CMK (cell line): ENCODE measurements at places on chromosomes 12 and 14.

- DNase-seq = no peak
Observed at GRCh38 chr12:2068653-2069052, 15.9 kb downstream of the CACNA1C start.

DNA sequence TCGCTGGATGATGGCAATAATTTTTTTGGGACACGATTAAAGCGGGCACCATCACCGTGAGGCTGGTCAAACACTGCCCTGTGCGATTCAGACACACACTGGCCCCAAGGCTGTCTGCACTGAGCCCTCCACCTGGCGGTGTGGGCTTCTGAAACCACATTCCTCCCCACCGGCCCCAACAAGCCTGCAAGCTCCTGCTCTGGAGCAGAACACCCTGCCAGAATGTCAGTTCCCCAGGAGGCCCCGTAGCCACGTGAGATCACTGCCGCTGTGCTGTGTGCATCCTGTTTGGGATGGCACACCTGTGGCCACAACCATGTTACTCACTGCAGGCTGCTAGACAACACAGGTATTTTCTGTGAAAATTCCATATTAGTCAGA is 7.9 kb downstream of the GSC start:
- DNase-seq = no peak

DNA sequence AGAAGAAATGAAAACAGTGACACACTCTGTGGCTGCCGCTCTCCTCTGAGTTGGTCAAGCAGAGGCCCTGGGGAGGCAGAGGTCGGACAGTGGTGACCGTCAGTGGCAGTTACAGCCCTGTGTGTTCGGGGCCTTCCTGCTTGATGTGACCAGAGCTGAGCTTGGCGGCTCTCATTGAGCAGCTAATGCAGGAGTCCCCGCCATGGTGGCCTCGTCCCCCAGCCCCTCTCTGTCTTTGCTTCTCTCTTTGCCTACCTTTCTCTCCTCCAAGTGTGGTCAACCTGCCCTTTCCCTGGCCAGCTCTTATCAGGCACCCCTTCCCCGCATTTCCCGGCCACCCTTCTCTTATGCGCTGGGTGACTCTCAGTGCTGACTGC is 362.8 kb downstream of the CACNA1C start:
- DNase-seq = no peak

GRCh38 chr12:113880988-113881962 is 84.8 kb downstream of the RBM19 start:
- DNase-seq = no peak

- no peak for DNase-seq
Observed at GRCh38 chr14:33068626-33069025, 129.9 kb downstream of the NPAS3 start.

DNA sequence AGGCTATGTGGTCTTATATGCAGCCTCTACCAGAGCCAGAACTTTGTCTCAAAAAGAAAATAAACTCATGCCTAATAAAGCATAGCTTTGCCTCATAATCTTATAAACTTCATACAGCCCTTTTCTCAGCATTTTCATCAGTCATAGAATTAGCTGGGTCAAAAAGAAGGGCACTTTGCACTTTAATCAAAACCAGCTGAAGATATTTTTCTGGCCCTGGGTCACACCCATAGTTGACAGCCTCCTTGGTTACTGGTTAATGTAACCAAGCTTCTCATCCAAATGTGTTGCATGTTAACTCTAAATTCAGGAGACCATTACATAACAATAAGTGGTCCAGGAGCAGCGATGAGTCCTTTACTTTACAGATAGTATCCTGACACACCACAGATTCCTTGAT is 558.2 kb downstream of the FLRT2 start:
- no peak for DNase-seq

DNA sequence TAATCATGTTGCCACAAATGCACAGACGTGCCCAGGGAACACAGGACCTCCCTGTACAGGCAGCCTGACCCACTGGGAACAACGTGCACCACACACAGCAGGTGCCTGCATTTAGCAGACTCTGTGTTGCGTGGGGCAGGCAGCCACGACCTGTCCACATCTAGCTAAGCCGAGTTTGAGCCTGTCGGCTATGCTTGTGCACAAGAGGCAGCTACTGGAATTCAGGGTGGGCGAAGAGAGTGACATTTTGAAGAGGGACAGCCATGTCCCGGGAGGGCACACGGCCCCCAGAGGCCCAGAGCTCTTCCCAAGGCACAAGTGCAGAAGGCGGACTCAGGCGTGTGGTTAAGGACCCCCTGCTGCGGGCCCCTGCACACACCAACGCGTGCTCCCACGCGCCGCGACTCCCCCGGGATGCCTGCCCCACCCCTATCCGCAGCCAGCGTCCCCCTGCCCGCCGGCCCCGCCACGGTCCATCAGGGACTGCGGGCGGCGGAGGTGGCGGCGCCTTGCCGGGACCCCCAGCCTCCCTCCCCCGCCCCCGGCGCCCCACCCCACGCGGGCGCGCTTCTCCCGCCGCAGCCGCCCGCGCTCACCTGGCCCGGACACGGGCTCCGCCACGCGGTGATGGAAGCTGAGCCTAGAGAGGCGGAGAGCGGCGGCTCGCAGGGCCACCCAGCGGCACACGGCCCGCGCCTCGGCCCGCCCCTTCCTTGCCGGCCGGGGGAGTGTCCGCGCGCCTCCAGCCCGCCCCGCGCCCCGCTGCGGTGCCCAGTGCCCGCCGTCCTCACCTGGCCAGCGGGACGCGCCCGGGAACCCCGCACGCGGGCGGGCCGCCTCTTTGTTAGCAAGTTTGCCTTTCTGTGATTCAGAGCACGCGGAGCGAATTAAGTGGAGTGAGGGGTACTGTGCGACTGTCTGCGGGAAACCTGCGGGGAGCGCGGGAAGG is 125.3 kb upstream of the PRMT8 start:
- no peak for DNase-seq

GRCh38 chr14:33393895-33394368 is 455.3 kb downstream of the NPAS3 start:
- no peak for DNase-seq

GRCh38 chr12:6161124-6161882 is 36.8 kb upstream of the VWF start:
- no peak for DNase-seq

DNA sequence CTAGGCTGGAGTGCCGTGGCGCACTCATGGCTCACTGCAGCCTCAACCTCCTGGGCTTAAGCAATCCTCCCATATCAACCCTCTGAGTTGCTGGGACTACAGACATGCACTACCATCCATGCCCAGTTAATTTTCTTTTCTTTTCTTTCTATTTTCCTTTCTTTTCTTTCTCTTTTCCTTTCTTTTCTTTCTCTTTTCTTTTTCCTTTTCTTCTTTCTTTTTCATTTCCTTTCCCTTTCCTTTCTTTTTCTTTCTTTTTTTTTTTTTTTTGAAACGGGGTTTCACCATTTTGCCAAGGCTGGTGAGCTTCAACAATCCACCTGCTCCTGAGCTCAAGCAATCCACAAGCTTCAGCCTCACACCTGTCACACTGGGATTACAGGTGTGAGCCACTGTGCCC is 60.1 kb upstream of the ACSS3 start:
- no peak for DNase-seq

- no peak for DNase-seq
Observed at GRCh38 chr14:50082308-50082742, 34.0 kb downstream of the VCPKMT start.

- no peak for DNase-seq
Observed at GRCh38 chr14:102283631-102284129, 21.3 kb downstream of the MOK start.

GRCh38 chr12:26268841-26269561 is 73.6 kb downstream of the SSPN start:
- DNase-seq = no peak

DNA sequence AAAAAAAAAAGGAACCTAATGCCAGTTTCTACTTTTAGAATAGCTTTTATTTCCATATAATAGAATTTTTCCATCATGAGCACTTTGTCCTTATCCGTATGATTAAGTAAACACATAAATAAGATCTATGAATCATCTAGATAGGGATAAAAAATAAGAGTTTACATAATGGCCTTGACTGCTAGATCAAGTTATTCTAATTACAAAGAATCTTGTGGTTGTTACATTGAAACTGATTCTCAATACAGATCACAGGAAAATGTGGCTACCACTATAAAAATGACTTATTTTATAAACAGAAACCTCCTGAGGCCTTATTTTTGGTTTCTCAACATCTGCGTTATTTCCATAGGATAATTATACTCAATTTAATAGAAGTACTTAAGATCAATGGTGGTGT is 34.4 kb upstream of the NDUFA12 start:
- no peak for DNase-seq

DNA sequence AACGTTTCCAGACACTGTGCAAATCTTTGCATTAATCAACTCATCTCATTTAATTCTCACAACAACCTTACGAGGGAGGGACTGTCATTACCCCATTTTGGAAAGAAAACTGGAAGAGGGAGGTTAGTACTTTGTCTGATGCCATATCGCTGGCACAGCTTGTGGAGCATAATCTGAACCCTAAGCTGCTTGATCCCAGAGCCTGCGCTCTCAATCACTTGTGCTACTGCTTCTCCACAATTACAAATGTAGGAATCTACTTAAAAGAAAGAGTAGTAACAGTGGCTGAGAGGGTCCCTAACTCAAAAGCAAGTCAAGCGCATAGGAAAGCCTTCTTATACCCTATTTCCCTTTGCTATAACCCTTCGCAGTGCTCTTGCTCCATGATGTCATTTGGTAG is 3.2 kb downstream of the EFS start:
- DNase-seq = no peak

DNA sequence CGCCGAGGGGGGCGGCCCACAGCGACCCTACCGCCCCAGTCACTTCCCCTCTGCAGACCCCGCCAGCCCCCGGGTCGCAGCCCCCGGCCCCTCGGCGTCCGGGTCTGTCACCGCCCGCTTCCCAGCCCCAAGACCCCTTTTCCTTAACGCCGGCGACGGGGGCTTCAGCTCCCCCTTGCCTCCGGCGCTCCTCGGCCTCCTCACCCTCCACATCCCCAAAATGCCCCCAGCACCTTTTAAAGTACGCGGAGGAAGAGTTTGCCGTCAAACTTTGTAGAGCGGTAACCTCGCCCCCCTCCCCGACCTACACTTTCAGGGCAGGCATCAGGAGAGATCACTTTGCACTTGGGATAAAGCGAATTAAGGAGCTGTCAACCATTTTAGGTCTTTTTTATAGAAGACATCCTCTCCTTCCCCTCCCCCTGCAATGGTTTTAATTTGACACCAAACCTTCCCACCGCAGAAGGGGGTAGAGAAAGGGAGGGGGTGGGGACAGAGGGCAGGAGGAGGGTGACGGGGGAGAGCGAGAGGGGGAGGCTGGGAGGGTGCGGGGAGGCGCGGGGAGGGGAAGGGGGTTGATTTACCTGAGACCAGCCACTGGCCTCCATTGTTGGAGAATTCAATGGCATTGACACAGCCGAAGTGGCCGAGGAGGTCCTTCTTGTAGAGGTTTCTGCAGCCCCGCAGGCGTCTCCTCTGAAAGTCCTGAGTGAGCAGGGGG is 578 bp downstream of the DCAF5 start:
- peak; percentile 21 for DNase-seq

DNA sequence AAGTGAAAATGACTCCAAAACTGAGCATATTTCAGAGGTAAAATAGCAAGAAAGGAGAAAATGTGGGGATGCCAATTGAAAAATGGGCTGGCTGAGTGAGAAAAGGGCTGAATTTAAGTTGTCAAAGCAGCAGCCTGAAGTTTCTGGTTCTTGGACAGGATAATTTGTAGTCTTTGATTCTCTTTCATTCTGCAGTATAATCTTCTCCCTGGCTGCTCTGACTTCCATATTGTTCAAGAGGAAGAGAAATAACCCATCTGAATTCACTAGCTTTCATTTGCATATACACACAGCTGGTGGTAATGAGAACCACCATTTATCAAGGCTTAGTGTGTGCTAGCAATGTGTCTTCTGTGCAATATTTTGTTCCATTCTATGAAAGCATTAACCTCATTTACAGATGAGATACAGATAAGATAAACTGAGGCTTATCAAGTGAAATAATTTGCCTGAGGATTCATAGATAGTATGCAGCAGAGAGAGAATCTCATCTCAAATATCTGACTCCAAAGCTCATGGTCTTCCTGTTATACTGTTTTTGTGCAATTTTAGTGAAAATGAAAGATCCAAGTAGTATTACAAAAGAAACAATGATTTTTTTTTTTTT is 184.2 kb downstream of the TMTC2 start:
- no peak for DNase-seq
